ENCODE measurements at places on chromosomes 3 and 15.

DNA sequence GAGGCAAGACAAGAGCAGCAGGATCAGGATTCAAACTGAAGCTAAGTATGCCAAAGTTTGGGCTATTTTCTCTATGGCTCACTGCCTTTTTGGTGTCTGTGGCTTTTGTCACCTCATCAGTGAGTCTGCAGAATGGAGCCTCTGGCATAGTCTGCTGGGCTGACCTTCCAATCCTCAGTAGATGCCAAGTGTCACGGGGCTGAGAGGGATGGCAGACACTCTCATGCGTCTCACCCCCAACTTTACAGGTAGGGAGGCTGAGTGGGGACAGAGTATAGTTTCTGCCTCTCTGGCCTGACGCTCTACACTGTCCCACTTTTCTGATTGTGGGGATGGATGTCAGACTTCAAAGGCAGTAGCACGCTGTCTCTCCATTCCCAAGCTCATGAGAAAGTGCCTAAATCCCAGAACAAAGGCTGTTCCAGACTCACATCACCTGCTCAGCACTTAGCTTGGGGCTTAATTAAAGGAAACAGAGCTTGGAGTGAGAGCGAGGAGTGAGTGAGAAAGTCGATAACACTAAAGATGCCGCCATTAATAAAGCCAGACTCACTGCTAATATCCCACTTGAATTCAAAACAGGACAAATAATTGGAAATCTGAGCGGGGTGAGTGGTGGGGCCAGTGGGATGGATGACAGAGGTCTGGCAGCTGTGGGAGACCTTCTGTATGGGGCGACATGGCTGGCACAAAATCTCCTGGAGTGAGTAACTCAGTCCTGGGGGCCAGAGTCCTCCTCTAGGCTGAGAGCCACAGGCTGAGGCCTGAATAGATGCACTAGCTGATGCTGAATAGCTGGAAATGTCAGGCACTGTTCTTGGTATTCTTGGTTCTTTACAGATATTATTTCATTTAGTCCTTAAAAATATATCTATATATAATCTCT lies 78.4 kb upstream of the MRPS22 start:
- DNase-seq: no peak

- DNase-seq: no peak
These were observed 801.1 kb upstream of the LMCD1 start for GRCh38 chr3:7700539-7700938.

GRCh38 chr15:40925495-40925862 lies 3.7 kb upstream of the DLL4 start:
- no peak for DNase-seq

DNA sequence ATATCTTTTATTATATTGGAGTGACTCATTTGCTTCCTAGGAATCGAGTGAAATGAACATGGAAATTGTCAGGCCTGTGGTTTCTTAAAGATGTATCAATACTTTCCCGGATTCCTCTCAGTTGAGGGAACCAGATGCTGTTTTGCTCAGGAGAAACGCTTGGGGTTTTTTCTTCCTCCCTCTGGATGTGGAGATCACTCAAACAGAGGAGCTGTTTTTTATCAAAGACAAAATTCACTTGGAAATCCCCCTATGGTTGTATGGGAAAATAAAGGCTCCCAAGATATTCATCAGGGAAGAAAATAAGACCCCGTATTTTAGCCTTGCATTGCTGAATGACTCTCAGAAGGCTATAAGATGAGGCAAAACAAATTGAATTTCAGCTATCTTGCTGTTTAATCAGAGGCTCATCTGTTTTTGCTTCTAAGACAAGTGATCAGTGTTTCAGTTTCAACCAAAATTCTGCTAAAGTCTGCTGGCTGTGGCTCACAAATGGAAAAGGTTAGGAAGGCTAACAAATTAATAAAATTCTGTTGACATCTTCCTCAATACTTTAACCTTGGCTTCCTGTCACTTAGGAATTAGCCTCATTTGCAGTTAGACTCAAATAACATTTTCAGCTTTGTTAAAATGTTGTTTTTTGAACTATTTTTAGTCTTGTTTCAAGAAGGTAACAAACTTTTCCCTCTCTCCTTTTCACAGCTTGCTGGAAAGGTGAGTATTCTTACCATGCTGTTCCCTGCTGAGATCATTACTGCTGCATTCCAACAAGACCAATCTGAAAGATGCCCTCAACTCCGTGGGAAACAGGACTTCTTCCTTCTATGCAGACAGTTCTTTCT lies 83.6 kb downstream of the COL6A5 start:
- no peak for DNase-seq

- DNase-seq: peak; percentile 88
These were observed 169.4 kb downstream of the TBC1D2B start for GRCh38 chr15:77907824-77908751.

DNA sequence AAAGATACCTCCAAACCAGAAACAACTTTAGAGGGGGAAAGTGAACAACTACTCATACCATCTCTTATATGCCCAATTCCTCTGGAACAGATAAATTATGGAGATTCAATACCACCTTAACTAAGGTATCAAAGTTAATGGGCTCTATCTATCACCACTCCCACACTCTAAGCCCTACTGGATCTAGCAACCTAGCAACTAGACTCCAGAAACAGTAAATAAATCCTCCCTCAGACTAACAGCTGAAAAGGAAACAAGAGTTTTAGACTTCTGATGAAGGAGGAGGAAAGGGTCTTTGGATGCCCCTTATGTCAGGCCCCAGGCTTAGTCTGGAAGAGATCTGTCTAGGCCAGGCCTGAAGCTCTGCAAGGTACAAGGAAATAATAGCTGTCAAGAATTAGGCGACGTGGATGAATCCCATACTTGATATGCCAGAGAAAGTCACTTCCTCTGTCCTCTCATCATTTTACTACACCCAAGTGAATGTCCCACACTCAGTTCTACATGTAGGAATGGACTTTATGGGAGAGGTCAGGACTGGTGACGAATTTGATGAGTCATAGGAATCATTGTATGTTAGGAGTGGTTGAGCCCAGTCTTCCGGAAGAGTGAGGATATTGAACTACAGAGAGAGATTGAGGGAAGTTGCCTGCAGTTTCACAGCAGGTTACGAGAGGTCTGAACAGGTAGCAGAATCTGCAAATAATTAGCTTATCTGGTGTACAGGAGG lies 113.8 kb downstream of the AKAP13 start:
- DNase-seq: peak; percentile 49

DNA sequence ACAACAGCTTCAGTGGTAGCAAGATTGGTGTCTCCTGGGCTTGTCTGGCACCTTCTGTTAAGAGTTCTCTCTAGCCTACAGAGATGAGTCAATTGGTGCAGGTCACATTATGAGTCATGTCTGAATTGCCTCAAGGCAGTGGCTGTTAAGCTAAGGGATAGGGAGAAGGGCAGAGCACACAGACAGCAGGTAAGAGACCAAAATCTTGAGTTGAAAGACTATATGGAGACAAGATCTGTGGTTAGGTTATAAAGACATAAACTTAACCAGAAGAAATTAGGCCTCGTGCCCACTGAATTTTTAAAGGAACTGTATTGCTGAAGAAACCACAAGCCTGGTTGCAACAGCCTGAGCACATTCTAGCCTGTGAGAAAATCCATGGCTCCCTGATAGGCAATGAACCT lies 19.2 kb upstream of the KPNA1 start:
- DNase-seq: no peak
